ENCODE measurements at places on chromosomes 1 and 21. TPM values are rescaled to one million over a fixed set of nuclear protein-coding genes. Genes with fewer than 3 reads are reported as not detected.

The DEPDC1 gene
- total RNA-seq = 7.6 TPM

The PADI2 gene
- total RNA-seq = 3.8 TPM

The PRDX6 gene
- total RNA-seq = 107 TPM

The ZMYND12 gene
- 0.21 TPM for total RNA-seq

The FAM163A gene
- total RNA-seq = not detected

The LAPTM5 gene
- not detected for total RNA-seq

The EXO5 gene
- total RNA-seq = 7.7 TPM

The SH3BGRL3 gene
- total RNA-seq = 172 TPM

The FCGR3A gene
- not detected for total RNA-seq

The INKA2 gene
- total RNA-seq = 2.0 TPM

The MAN1C1 gene
- 0.28 TPM for total RNA-seq

The LCE1E gene
- 5.2 TPM for total RNA-seq

The IQGAP3 gene
- 55.3 TPM for total RNA-seq

The RAVER2 gene
- total RNA-seq = 12.7 TPM

The AGRN gene
- total RNA-seq = 894 TPM

The GNG4 gene
- total RNA-seq = 0.13 TPM

The C1QC gene
- not detected for total RNA-seq

The RIT1 gene
- 14.8 TPM for total RNA-seq

The AADACL4 gene
- not detected for total RNA-seq

The ALX3 gene
- not detected for total RNA-seq
